GM23248 (cell line): ENCODE measurements at places on chromosomes 6 and 20. TPM values are rescaled to one million over a fixed set of nuclear protein-coding genes. Genes with fewer than 3 reads are reported as not detected.

Gene POPDC3
- 37.4 and 45.1 TPM in 2 replicates for total RNA-seq

Gene KCNG1
- total RNA-seq: 19.1 and 29.0 TPM in 2 replicates

Gene PDE7B
- 5.7 and 6.8 TPM in 2 replicates for total RNA-seq

Gene BPIFA1
- not detected in 2 replicates for total RNA-seq

Gene AGER
- total RNA-seq: 0.22 TPM in 1 of 2 replicates, not detected in the other

Gene SOBP
- 0.97 and 1.9 TPM in 2 replicates for total RNA-seq

Gene CTAGE9
- total RNA-seq: not detected in 2 replicates

Gene RSPO3
- total RNA-seq: 0.13 and 1.4 TPM in 2 replicates

Gene ANGPT4
- total RNA-seq: not detected in 2 replicates

Gene MRAP2
- total RNA-seq: 0.89 and 1.3 TPM in 2 replicates

Gene FAXC
- 0.76 and 1.8 TPM in 2 replicates for total RNA-seq

Gene FAM209B
- total RNA-seq: not detected in 2 replicates

Gene HTR1B
- total RNA-seq: not detected in 2 replicates

Gene SLC4A11
- 0.63 and 0.65 TPM in 2 replicates for total RNA-seq

Gene GSTA4
- total RNA-seq: 26.5 and 28.6 TPM in 2 replicates

Gene CST7
- not detected in 2 replicates for total RNA-seq

Gene ROMO1
- 148 and 311 TPM in 2 replicates for total RNA-seq

Gene TMEM217
- total RNA-seq: 1.2 and 4.6 TPM in 2 replicates

Gene MEP1A
- not detected in 2 replicates for total RNA-seq

Gene CPNE5
- 0.63 TPM in 1 of 2 replicates, not detected in the other for total RNA-seq
